CD4-positive, alpha-beta T cell treated with Interleukin-21 for 1 hour (primary cell): ENCODE measurements at places on chromosomes 3 and 15.

GRCh38 chr3:66922058-66922457 lies 76.0 kb upstream of the KBTBD8 start:
- no peak for DNase-seq

DNA sequence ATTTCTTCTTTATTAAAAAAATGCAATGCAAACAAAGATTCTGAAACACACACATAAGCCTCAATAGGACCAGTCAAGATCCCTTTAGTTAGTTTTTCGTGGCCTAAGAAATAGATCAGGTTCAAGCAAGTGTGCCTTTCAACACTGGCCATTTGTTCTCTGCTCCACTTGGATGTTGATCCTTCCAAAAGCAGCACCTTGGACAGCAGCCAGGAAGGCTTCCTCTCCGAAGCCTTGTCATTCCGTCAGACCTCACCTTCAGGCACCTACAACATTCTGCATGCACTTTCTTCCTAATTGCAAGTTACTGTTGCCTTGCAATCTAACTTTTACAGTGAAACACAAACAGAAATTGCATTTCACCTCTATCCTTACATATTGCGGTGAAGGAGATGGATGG lies 155.9 kb upstream of the FEZF2 start:
- no peak for DNase-seq

- no peak for DNase-seq
Observed at GRCh38 chr15:87799838-87800237, 456.7 kb downstream of the NTRK3 start.

DNA sequence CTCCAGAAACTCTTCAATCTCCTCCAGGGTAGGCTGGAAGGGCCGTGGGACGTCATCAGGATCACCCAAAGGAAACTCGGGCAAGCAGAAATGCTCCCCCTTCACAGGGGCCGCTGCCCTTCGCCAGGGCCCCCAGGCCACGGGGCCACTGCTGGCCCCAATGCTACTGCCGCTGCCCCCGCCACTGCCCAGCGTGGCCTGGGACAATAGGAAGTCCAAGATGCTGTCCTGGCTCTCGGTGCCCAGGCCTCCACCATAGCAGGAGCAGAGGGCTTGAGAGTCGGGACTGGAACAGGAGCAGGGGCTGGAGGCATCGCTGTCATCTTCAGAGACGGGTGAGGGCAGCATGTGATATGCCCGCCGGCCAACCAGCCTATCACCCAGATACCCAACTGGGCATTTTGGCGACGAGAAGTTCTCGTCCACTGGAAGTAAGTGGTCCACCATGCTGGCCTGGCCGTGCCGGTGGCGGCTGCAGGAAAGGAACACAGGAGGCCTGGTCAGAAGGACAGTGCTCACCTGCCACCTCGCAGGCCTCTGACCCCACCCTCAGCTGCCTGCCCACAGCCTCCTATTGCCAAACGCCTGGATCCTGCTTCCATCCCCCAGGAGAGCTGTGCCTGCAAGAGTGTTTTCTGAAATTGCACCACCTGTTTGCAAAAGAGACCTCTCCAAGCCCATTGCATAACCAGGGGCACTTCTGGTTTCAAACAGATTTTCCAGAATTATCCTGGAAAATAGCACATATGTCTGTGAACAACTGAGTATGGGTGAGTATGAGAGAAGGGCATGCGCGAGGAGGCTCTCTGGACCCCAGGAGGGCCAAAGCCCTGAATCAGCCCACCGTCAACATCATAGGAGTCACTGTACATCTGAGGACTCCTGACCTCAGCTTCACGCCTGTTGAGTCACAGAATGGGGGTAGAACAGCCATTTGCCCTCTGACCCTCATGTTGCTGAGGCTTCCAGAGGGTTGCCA lies 4.4 kb downstream of the KLF15 start:
- no peak for DNase-seq

GRCh38 chr3:114624571-114625181 lies 330.8 kb downstream of the TIGIT start:
- no peak for DNase-seq

DNA sequence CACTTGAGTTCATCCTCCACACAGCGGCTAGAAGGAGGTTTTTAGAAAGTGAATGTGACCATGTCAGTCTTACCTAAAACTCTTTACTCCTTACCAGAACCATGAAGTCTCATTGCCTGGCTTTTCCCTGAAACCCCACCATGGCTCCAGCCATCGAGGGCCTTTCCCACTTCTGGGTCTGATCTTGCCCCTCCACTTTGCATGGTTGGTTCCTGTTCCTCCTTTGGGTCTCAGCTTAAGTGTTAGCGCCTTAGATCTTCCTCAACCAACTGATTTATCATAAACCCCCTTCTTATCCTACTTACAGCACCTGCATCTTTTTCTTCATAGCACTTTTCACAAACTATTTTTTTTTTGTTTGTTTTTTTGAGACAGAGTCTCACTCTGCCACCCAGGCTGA lies 45.9 kb upstream of the ULK4 start:
- no peak for DNase-seq

GRCh38 chr3:13587442-13587841 lies 38.5 kb downstream of the FBLN2 start:
- no peak for DNase-seq

DNA sequence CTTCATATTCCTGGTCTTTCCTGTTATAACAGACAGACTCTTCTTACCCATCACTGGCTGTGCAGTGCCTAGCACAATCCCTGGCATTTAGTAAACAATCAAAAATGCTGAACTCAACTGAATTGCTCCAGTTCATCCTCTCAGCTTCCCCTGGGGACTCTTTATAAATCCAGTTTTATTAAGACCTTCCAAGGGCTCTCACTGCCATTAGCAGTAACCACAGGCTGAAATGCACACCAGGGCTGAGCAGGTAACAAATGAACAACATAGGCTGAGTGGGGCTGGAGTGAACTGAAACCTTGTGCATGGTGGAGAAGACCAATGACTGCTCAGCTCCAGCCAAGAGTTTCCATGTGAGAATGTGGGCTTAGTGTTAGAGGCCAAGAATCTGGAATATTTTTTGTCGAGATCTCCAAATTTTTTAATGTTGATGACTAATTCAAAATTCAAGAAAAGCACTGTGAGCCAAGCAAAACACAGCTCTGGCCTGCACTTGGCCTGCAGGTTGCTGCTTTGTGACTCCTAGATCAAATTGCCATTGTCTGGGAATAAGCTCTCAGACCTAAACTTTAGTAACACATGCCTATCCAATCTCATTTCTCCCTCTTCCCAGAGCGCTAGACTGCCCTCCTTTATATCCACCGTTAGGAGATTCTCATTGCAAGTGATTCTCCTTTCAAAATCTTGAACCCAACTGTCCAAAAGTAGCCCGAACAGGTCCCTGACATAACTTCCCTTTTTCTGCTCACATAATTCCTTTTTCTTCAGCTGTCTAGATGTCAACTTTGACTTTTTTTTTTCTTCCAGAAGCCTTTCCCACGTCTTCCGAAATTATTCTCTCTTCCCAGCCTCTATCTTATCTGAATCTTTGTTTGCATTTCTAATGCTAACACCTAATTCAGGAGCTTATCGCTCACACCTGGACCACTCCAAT lies 7.4 kb downstream of the SQOR start:
- DNase-seq = no peak

GRCh38 chr15:64695561-64695992 lies 79.8 kb downstream of the RBPMS2 start:
- peak; percentile 15 for DNase-seq

- DNase-seq = no peak
Observed at GRCh38 chr3:63933459-63933858, 21.3 kb upstream of the SCAANT1 start.

DNA sequence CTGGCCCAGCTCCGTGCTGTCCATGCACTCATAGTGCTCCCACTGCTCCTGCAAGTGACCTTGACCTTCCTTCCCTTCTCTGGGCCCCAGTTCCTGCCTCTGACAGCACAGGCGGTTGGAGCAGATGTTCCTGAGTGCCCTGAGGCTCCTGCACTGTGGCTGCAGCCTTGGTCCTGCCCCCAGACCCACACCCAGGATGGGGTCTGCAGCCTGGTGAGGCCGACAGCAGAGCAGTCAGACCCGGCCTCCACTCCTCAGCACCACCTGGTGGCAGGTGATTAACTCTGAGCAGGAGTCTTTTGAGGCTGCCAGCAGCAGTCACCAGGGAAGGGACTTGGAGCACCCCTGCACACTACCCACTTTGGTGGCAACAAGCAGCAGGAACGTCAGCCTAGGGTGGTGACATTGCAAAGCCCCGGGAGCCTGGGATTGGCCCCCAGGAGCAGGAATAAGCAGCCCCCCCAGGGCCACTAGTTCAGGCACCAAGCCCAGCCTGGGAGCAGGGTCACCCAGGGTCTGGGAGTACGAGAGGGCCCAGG lies 64.6 kb downstream of the CYP11A1 start:
- peak; percentile 20 for DNase-seq

DNA sequence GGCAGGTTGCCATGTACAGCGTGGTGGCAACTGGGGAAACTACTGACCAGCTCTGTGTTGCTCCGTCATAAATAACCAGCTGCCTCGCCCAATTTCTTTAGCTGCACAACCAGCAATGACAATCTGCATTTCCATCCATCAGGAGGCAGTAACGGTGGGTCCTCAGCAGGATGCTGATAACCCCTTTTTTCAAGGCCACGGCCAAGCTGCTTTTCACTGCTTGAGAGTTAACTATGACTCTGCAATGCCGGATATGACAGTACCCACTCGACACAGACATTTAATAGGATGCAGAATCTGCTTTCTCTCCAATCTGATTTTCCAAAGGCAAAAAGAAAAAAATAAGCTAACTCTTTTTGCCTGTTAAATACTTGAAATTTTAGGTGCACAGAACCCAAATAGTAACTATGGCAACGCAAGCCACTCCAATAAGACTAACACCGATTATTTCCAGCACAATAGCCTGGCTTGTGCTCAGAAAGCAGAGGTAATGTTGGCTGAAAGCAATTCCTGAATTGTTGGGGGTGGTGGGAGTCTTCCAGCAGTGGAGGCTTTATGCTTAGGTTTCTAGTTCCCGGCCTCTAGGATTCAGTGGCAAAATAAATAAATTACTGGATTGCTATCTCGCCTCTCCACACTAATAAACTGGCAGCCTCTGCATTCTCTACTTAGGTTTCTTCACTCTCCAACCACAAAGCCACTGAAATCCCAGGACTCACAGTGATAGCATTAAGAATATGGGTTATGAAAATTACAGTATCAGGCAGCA lies 31.2 kb upstream of the SRGAP3 start:
- DNase-seq = no peak

DNA sequence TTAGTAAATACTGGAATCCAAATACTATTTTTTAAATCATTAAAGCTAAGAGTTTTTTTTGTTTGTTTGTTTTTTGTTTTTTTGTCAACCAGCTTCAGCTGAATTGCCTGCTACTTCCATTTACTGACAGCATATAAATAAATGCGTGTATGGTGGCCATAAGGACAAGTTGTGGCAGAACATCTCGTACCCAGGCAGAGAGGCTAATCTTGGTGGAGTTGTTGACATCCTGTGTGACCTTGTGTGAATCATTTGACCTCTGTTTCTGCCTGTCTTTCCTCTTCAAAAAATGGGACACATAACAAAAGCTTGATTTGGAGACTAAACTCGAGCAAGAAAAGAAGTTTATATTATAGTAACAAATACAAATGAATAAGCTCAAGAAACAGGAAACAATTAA lies 734.2 kb downstream of the MCTP2 start:
- DNase-seq = no peak

- DNase-seq = no peak
Observed at GRCh38 chr3:10978956-10979355, 13.6 kb upstream of the SLC6A1 start.

DNA sequence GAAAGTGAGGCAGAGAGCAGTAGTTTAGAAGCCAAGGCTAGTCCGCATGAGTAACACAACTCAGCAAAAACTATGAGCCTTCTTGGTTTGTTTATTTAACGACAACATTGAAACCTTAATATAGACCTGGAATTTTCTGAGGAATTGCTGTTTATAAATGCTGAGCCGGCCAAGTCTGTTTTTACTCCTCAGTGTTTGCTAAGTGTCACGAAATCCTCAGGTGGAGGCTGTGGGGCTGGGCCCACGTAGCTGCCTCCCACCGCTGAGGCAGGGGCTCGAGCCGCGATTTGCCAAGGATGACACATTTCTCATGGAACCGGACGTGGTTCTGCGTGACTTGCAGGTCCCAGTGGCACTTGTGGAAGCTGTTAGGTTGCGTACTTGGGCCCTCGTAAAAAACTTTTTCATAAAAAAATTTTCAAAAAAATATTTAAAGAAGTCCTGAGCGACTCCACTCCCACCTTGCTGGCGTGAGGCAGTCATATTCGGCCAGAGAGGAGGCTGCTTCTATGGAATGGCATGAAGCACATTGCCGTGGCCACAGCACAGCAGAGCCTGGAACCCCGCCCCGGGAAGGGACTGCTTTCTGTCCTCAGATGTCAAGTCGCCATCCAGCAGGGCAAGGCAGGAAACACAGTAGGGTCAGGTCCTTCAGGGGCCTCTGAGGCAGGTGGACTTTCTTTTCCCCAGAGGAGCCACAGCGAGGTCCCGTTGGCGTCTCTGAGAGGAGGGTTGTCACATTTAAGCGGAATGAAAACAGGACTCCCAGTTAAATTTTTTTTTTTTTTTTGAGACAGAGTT lies 64.8 kb upstream of the PCSK6 start:
- no peak for DNase-seq

- no peak for DNase-seq
Observed at GRCh38 chr3:24506966-24507775, 12.5 kb upstream of the THRB start.

GRCh38 chr3:124602980-124603627 lies 127.1 kb upstream of the UMPS start:
- no peak for DNase-seq

DNA sequence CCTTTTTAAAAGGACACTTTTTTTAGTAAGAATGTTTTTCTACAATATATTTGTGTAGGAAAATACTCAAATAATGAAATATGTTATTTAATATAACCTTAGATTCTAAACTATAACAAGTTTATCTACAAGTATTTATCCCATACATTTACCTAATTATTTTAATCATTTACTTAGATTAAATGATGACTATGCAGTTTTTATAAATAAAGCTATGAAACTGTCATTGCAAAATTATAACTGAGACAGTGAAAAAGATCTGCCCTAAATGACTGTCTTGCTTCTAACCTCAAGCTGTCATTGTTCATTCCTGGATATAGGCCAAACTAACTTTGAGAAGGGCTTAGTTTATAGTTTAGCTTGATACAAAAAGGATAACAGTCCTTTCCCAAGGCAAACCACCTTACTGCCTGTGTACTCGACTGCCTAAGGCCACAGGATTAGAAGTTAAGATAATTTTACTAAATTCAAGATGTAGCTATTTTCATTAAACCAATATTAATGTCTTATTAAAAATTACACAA lies 84.1 kb downstream of the GLDN start:
- DNase-seq = no peak

- peak; percentile 13 for DNase-seq
Observed at GRCh38 chr15:84987949-84988624, 6.4 kb downstream of the PDE8A start.
